ENCODE measurements at places on chromosomes 3 and 15.

GRCh38 chr3:63943678-63944077 lies 31.5 kb upstream of the SCAANT1 start:
- no peak for DNase-seq

DNA sequence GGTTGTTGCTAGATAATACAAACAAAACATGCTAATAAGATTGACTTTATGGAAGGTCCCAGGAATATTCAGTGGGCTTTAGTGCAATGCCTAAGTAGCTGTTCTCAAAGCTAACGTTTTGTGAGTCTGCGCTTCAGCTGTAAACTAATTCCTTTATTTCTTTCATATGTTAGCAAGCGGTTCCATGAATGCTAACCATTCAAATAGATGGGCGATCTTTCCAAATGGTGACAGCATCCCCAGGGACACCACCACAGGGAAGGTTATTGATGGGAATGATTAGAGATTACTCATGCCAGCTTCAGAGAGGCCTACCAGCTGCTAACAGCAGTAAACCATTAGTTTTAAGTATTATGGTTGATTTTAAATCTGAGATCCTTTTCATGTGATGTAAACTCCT lies 405.7 kb upstream of the MCTP2 start:
- DNase-seq, result no peak

DNA sequence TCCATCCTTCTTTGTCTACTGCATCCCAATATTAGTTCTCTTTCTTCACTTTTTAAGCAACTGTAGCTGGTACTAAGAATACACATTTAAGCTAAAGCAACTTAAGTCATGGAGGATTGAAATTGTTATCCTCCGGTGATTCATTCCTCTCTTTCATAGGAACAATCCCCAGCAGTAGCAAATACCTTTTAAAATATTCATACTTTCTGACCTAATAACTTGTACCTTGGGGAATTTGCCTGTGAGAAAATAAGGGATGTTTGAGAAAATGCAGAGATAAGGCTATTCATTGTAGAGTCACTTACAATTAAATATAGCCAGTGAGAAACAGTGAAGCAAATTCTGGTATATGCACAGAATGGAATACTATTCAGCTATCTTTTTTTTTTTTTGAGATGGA lies 66.0 kb downstream of the VPS13C start:
- no peak for DNase-seq

GRCh38 chr3:181105646-181106045 lies 116.1 kb upstream of the DNAJC19 start:
- DNase-seq, result no peak

DNA sequence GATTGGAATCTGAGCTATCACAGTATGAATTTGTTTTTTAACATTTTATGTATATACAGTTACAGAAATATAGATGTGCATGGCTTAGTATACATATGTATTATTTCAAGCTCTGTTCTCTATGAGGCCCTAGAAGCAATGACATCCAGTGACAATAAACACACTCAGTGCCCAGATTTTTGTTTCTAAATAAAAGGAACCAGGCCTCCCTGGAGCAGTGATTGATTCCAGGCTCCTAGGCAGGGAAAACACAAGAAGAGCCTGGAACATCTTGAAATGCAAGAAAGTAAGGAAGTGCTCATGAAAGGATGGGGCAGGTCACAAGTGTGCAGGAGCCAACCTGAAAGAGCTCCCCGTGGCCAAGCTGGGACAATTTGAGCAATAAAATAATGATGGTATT lies 18.5 kb upstream of the CGNL1 start:
- no peak for DNase-seq

- DNase-seq, result peak; percentile 28
Measured at GRCh38 chr15:32651229-32651837, 9.8 kb downstream of the SCG5 start.

- no peak for DNase-seq
Measured at GRCh38 chr3:145518639-145519038, 642.3 kb downstream of the PLOD2 start.

GRCh38 chr15:55387027-55387426 lies 21.1 kb downstream of the CCPG1 start:
- DNase-seq, result no peak

- no peak for DNase-seq
Measured at GRCh38 chr15:40118473-40118872, 9.8 kb upstream of the BMF start.

GRCh38 chr3:191321019-191321767 lies 8.0 kb upstream of the CCDC50 start:
- no peak for DNase-seq

GRCh38 chr3:186133980-186134379 lies 25.1 kb upstream of the ETV5 start:
- DNase-seq, result no peak

DNA sequence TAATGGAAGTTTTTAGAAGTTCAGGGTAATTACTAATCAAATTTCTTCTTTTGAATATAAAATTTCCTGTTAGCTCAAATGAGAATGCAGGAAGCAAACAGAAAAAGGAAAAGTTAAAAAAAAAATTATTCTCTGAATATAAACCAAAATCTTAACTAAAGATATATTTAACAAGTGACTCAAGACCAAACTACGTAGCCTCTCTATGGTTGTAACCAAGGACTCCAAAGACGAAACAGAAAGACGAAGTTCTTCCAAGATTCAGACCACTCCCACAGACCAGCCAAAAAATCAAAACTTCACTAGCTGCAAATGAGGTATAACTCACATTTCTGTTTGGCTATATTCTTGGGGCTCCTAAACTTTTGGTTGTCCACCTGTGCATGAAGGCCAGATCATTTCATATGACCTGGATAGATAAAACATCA lies 846.5 kb upstream of the ALCAM start:
- DNase-seq, result no peak

DNA sequence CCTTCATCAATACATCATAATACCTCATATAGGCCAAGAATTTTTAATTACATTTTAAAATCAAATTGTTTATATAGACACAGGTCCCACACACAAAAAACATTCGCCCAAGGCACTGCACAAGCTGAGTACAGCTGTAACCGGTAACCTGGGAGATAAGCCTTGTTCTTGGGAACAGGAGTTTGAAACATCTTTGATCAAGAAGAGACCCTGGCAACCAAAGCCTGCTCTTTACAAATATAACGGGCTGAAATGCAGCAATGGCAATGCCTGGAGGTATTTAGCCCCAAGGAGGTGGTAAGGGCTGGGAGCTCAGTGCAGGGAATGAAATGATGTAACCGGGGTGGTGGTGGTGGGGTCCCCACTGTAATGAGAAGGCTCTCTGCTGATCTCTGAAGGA lies 7.2 kb upstream of the CORO2B start:
- DNase-seq, result no peak

DNA sequence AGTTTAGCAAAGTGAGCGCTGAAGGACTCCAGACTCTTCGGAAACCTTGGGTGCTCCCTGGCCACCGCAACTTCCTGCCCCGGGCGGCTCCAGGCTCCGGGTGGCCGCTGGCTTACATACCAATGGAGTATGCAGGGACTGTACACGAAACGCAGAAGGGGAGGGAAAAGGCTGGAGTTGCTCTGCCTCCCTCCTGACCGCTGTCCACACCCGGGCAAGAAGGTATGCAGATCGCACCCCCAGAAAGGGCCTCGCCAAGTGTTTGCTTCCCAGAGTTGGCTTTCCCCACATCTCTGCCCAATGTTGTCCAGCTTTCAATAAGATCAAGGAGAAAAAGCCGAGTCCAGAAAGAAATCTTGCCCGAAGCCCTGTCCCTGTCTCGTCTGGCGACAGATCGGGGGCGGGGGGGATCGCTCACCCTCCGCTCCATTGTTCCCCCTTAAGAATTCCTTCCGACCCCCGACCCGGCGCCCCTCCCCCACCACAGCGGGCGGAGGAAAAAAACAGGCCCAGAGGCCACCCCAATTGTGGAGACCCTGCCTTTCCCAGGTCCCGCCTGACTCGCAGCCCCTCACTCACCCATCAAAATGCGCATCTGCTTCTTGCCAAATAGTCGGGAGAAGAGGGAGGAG lies 533 bp downstream of the ARF4 start:
- peak; percentile 57 for DNase-seq

- DNase-seq, result no peak
Measured at GRCh38 chr15:94230431-94230882, 904 bp upstream of the MCTP2 start.

- DNase-seq, result no peak
Measured at GRCh38 chr3:39268549-39268900, 11.3 kb downstream of the CX3CR1 start.

GRCh38 chr3:184498986-184499606 lies 62.5 kb upstream of the EPHB3 start:
- DNase-seq, result no peak

- DNase-seq, result no peak
Measured at GRCh38 chr3:46112984-46113383, 85.7 kb upstream of the XCR1 start.

DNA sequence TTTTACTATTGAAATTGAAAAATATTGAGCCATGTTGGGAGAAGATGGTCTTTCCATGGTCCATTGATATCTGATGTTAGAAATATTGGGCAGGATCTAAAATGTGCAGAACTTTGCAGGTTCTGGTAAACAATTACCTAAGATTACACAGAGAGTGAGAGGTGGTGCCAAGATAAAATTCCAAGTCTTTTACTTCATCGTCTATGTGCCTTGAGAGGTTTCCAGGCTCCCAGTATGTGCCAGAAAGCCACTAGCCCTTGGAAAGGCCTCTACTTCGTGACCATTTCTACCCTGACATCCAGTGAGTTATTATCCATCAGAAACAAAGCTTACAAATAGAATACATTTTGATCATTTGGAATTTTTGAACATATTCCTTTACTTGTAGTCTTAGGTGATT lies 27.6 kb downstream of the CD200 start:
- no peak for DNase-seq

GRCh38 chr3:67946436-67946835 lies 292.0 kb upstream of the SUCLG2 start:
- no peak for DNase-seq

- DNase-seq, result no peak
Measured at GRCh38 chr15:69792823-69793222, 304.9 kb downstream of the TLE3 start.

GRCh38 chr15:70160267-70160666 lies 62.5 kb upstream of the TLE3 start:
- no peak for DNase-seq
